ENCODE measurements at places on chromosomes 1 and 21. TPM values are rescaled to one million over a fixed set of nuclear protein-coding genes. Genes with fewer than 3 reads are reported as not detected.
A peak's percentile ranks its signal among the peaks of the same experiment; 100 is the strongest.

GRCh38 chr1:75129983-75130789 lies 4.0 kb upstream of the LHX8 start:
- H3K4me3 ChIP-seq: no peak overlapping the region
- peaks cover 36% of the 10 kb centered on the region for H3K4me1 ChIP-seq
- no peaks in the 10 kb centered on the region for H3K36me3 ChIP-seq
- DNase-seq: no peak
- peaks cover 100% of the 10 kb centered on the region for H3K27me3 ChIP-seq
- H3K27ac ChIP-seq: no peak overlapping the region

GRCh38 chr1:61842863-61843514 lies 100.7 kb downstream of the PATJ start:
- H3K36me3 ChIP-seq: no peaks in the 10 kb centered on the region
- H3K4me3 ChIP-seq: no peak overlapping the region
- DNase-seq: no peak
- no peaks in the 10 kb centered on the region for H3K27me3 ChIP-seq

GRCh38 chr1:22527122-22527521 lies 36.2 kb upstream of the EPHA8 start:
- no peaks in the 10 kb centered on the region for H3K27me3 ChIP-seq
- no peak for DNase-seq

- H3K4me1 ChIP-seq: no peaks in the 10 kb centered on the region
- peak overlapping the region; percentile 34 for H3K4me3 ChIP-seq
- DNase-seq: no peak
- H3K36me3 ChIP-seq: peaks cover 9% of the 10 kb centered on the region
- H3K27ac ChIP-seq: peak overlapping the region; percentile 55
Observed at GRCh38 chr1:159201642-159202041, 3.0 kb upstream of the ACKR1 start.

- H3K4me3 ChIP-seq: no peak overlapping the region
- no peaks in the 10 kb centered on the region for H3K27me3 ChIP-seq
Observed at GRCh38 chr1:3776231-3776961, 3.8 kb downstream of the SMIM1 start.

Gene G0S2
- 28.5 TPM for total RNA-seq

- H3K27me3 ChIP-seq: no peaks in the 10 kb centered on the region
- H3K4me1 ChIP-seq: peaks cover 27% of the 10 kb centered on the region
- peak overlapping the region; percentile 57 for H3K27ac ChIP-seq
- H3K36me3 ChIP-seq: peaks cover 9% of the 10 kb centered on the region
- no peak for DNase-seq
Observed at GRCh38 chr1:113946678-113947387, 17.7 kb downstream of the HIPK1 start.

GRCh38 chr1:53486395-53487026 lies 27.3 kb downstream of the DMRTB1 start:
- H3K27me3 ChIP-seq: no peaks in the 10 kb centered on the region
- no peak overlapping the region for H3K4me3 ChIP-seq
- peaks cover 12% of the 10 kb centered on the region for H3K4me1 ChIP-seq
- H3K27ac ChIP-seq: no peak overlapping the region
- H3K36me3 ChIP-seq: no peaks in the 10 kb centered on the region

GRCh38 chr21:36613059-36613458 lies 85.9 kb upstream of the SIM2 start:
- H3K4me1 ChIP-seq: no peaks in the 10 kb centered on the region
- DNase-seq: no peak
- H3K27me3 ChIP-seq: peaks cover 57% of the 10 kb centered on the region

- H3K27me3 ChIP-seq: no peaks in the 10 kb centered on the region
- peaks cover 80% of the 10 kb centered on the region for H3K4me1 ChIP-seq
- no peak for DNase-seq
- no peaks in the 10 kb centered on the region for H3K36me3 ChIP-seq
Observed at GRCh38 chr1:223727541-223727940, 15.2 kb downstream of the CAPN2 start.

DNA sequence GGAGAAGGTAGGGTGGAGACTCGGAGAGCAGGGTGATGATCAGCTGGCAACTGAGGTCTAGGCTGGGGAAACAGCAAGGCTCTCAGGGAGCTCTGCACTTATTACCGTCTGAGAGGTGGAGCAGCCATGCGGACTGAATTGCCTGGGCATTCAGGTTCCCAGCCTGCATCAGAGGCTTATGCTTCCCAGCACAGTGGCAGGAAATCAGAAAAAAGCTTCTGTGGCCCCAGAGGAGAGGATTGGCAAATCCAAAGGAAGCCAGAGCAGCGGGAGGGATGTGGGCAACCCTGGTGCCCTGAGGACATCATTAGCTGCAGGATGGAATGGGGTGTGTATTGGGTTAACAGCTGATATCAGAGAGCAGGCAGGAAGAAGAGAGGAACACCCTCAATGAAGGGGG lies 374.1 kb upstream of the POU3F1 start:
- DNase-seq: no peak
- H3K36me3 ChIP-seq: no peaks in the 10 kb centered on the region
- H3K4me3 ChIP-seq: no peak overlapping the region
- no peaks in the 10 kb centered on the region for H3K4me1 ChIP-seq
- H3K27me3 ChIP-seq: no peaks in the 10 kb centered on the region
- H3K27ac ChIP-seq: no peak overlapping the region

GRCh38 chr1:201025571-201026002 lies 2.1 kb upstream of the KIF21B start:
- H3K27me3 ChIP-seq: no peaks in the 10 kb centered on the region
- H3K4me1 ChIP-seq: peaks cover 75% of the 10 kb centered on the region
- DNase-seq: no peak
- no peak overlapping the region for H3K4me3 ChIP-seq

Gene GJB3
- not detected for total RNA-seq

Gene BATF3
- 4.5 TPM for total RNA-seq

- H3K4me3 ChIP-seq: no peak overlapping the region
- no peak overlapping the region for H3K27ac ChIP-seq
- no peaks in the 10 kb centered on the region for H3K27me3 ChIP-seq
- peaks cover 5% of the 10 kb centered on the region for H3K4me1 ChIP-seq
Observed at GRCh38 chr1:150476754-150477153, 10.5 kb upstream of the TARS2 start.

- H3K4me1 ChIP-seq: no peaks in the 10 kb centered on the region
- H3K36me3 ChIP-seq: peaks cover 66% of the 10 kb centered on the region
- no peak for DNase-seq
- H3K27ac ChIP-seq: no peak overlapping the region
- H3K27me3 ChIP-seq: no peaks in the 10 kb centered on the region
- no peak overlapping the region for H3K4me3 ChIP-seq
Observed at GRCh38 chr1:32231843-32232432, 9.7 kb downstream of the EIF3I start.

Gene TFF3
- 2.5 TPM for total RNA-seq

GRCh38 chr1:239997515-239998311 lies 94.0 kb upstream of the FMN2 start:
- DNase-seq: peak; percentile 85
- no peaks in the 10 kb centered on the region for H3K36me3 ChIP-seq
- H3K4me1 ChIP-seq: peaks cover 10% of the 10 kb centered on the region
- peaks cover 33% of the 10 kb centered on the region for H3K27me3 ChIP-seq

Gene FCRLA
- total RNA-seq: not detected

Gene FAM72D
- not detected for total RNA-seq

GRCh38 chr1:93692983-93693591 lies 11.4 kb upstream of the BCAR3 start:
- no peaks in the 10 kb centered on the region for H3K27me3 ChIP-seq
- DNase-seq: no peak
- H3K27ac ChIP-seq: no peak overlapping the region
- H3K36me3 ChIP-seq: no peaks in the 10 kb centered on the region

Gene MIXL1
- not detected for total RNA-seq

Gene MYBPH
- total RNA-seq: not detected

Gene ORC1
- 1.2 TPM for total RNA-seq

GRCh38 chr21:21301013-21301412 lies 302.8 kb downstream of the NCAM2 start:
- H3K4me1 ChIP-seq: no peaks in the 10 kb centered on the region
- H3K36me3 ChIP-seq: no peaks in the 10 kb centered on the region
- H3K27me3 ChIP-seq: no peaks in the 10 kb centered on the region
- H3K27ac ChIP-seq: no peak overlapping the region
- no peak for DNase-seq

Gene TRAPPC3
- 124 TPM for total RNA-seq

Measured in esophagus muscularis mucosa (tissue), 4 donors.